ENCODE measurements at places on chromosomes 16 and 17. TPM values are rescaled to one million over a fixed set of nuclear protein-coding genes. Genes with fewer than 3 reads are reported as not detected.
A peak's percentile ranks its signal among the peaks of the same experiment; 100 is the strongest.

KRT36 gene
- not detected for total RNA-seq

NPIPB2 gene
- 0.77 TPM for total RNA-seq

CBFA2T3 gene
- 8.6 TPM for total RNA-seq

TEKT3 gene
- total RNA-seq = 0.49 TPM

MAP2K6 gene
- 2.0 TPM for total RNA-seq

TP53TG3 gene
- not detected for total RNA-seq

GRCh38 chr16:28859326-28859725 is 4.3 kb upstream of the SH2B1 start:
- DNase-seq = no peak

- DNase-seq = peak; percentile 87
These were observed at the start of gene VAC14 for GRCh38 chr16:70800781-70801480. Gene VAC14, minus strand, starts transcription at chr16:70801158. Its CDS starts 258 bp downstream, at chr16:70800900.

DNA sequence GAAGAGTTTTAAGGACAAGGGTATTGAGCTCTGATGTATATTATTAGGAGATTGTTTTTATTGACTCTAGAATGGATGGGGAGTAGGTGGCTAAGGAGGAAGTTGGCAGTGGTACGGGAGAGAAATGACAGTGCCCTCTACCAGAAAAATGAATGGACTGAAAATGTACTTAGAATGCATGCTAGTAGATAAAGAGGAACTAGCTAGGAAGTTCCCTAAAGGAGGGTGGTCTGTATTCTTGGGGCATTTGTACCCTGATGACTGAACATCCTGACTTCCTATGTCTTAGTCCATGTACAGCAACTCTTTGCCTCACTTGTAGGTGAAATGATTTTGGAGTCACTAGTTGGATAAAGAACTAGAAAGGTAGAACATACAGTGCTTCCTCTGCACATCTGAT is 581.5 kb upstream of the RBFOX1 start:
- DNase-seq = no peak

- no peak for DNase-seq
These were observed 29.2 kb downstream of the CLUH start for GRCh38 chr17:2682176-2682938.

- DNase-seq = no peak
These were observed 683.7 kb upstream of the SOX9 start for GRCh38 chr17:71437166-71437565.

DNA sequence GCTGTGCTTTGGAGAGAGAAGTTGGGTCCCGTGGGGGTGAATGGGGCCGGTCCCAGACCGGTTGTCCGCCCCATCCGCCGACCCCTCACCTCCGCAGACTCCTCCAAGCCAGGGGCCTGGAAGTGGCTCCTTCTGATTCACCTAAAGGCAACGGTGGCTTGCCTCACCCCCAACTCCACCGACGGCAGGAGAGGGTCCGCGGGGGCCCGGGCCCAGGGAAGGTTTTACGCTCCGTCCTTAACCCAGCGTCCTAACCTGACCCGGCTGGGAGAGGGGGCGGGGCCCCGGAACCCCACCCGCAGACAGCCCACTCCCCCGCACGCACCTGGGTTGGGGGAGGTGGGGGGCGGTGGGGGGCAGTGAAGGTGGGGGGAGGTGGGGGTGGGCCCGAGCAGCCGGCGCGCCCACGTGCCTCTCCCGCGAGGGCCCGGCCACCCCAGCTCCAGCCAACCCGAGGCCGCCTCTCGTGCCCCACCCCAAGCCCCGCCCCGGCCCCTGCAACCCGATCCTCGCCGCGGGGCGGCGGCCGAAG is 12.7 kb upstream of the CD300A start:
- no peak for DNase-seq

- DNase-seq = no peak
These were observed 35.7 kb downstream of the IKZF3 start for GRCh38 chr17:39828443-39828842.

DNA sequence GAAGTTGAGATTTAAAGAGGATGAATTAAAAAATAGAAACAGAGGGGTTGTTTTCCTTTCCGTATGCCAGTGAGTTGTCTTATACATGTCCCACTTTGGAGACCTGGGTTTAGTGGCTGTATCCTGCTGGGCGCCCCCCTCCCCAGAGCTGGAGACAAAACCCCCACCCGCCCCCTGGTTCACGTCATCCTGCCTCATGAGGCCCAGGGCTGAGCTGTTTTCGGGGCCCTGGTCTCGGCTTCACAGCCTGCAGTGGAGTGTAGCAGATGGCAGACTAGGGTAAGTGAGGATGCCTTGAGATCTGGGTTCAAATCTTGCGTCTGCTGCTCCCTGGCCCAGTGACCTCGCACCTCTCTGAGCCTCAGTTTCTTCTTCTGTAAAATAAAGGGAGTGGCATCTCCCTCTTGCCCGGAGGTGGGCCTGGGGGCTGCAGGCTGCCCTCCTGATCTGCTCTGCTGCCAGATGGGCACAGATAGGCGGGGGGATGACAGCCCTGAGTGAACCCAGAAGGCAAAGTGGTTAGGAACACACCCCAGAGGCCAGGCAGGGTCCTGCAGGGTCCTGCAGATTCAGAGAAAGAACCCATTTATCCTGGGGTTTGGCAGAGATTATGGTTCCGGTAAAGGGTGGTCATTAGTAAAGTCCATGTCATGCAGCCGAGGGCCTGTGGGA is 45.1 kb downstream of the SOCS3 start:
- no peak for DNase-seq

GRCh38 chr17:27888945-27889344 is 4.2 kb downstream of the LYRM9 start:
- DNase-seq = no peak

GRCh38 chr17:66330646-66331037 is 28.2 kb downstream of the PRKCA start:
- no peak for DNase-seq

DNA sequence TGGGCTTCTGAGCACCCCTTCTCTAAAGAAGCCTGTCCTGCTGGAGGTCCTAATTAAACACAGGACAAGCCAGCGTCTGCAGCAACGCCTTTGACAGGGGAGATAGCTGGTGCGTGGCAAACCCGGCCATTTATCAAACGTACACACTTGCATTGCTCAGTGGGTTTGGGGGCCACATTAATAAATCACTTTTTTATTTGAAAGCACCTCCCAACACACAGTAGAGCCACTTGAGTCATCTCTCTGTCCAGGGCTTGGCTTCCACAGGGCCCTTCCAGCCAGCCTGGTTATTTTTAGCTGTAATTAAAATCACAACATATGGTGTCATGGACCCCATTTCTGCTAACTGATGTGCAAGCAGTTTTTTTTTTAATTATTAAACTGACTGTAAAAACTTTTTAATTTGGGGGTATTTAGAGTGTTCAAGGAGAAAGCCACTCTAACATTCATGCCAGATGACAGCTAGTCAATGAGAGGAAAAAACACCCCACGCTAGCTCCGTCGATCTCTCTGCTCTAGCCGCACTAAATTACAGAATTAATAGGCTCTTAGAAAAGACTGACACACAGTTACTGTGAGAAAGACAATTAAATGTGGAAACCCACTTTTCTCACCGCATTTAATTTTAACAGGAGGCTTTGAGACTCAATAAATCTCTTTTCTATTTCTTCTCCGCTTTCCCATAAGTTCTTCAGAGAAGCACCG is 201.0 kb upstream of the WSCD1 start:
- DNase-seq = no peak

DNA sequence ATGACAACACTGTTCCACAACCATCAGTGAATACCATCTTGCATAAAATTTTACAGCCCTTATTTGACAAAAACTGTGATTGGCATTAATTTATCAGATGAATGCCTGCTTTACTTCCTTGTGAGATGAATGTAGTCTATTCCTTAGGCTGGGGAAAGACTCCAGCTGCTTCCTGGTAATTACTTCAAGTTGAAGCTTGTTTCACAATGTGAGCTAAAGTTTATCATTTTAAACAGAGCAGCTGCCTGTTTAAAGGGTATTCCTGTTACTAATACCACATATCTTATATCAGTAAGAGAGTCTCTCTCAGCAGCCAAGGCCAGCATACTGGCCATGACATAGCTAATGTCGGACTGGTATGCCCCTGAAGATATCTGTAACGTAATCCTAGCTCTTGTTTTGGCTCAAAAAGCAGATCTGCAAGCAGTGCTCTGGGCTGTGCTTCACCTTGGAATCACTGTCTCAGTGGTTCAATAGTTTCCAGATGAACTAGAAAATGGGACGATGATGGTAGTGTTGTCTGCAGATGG is 13.2 kb upstream of the ARL2BP start:
- DNase-seq = no peak

Measured in left ventricle myocardium inferior (tissue), 1 donor.